NCI-H748 treated with DMSO at 0.1 percent for 48 hours (cell line): ENCODE measurements at places on chromosomes 16 and 17.

- no peak for DNase-seq
Measured at GRCh38 chr16:283033-283805, at the start of gene PDIA2. TSS of gene PDIA2 (plus strand) at chr16:283164. CDS start at chr16:283170, 6 bp downstream.

DNA sequence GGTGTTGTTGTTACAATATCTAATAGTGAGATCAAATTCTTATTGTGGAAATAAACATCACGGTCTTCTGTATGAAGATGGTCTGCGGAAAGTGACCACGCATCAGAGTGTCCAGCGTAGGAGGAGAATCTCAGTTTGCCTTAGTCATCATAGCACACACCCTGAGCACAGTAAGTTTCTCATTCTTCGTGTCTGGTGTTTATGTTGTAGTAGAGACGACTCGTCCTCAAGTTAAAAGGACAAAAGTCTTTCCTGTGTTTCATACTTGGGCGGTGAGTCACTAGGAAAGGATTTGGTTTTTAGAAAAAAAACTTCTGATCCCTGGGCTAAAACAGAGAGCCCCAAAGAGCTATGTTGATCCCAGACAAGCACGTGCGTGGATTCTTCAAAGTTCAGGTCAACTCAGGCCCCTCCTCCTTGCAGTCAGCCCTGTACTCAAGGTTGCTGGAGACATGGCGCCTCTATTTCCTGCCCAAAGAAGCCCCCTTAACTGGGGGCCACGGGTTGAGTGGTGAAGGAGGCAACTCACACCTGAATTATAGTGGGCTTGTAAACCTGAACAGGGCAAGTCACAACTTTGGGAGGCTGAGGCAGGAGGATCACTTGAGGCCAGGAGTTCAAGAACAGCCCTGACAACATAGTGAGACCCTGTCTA, 170.4 kb downstream of the ZFHX3 start:
- no peak for DNase-seq

DNA sequence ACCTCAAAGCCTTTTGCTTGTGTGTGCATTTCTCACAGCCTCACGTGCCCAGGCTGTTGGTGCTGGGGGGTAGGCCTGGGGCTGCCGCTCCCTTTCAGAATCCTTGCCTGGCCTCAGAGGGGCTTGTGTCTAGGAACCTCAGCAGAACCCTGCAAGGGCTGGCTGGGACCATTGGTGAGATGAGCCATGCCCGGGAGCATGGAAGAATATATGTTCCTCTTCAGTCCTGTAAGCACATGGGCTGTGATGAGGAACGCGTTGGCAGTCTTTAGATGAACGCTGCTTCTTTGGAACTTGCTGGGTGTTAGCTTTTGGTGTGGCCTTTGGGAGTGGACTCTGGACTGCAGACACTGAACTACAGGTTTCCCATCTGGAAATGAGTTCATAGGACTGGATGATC, 32.0 kb upstream of the SLC5A10 start:
- no peak for DNase-seq

DNA sequence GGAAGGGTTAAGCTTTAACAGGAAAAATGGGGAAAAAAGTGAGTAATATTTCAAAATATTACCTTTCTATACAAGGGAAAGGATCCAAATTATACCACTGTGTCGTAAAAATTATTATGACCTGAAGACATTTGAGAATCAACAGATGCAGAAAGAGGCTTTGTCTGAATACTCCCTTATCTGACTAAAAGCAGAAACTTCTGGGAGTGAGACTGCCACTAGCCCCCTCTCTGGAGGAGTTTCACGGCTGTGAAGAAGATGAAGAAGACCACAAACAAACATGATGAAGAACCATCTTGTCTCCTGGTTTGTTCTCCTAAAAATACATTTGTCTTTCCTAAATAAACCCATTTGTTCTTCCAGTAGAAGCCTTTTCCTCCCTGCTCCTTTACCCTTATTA, 29.4 kb downstream of the CNTROB start:
- no peak for DNase-seq

- no peak for DNase-seq
Measured at GRCh38 chr17:71063127-71063526, 893.8 kb downstream of the KCNJ2 start.

DNA sequence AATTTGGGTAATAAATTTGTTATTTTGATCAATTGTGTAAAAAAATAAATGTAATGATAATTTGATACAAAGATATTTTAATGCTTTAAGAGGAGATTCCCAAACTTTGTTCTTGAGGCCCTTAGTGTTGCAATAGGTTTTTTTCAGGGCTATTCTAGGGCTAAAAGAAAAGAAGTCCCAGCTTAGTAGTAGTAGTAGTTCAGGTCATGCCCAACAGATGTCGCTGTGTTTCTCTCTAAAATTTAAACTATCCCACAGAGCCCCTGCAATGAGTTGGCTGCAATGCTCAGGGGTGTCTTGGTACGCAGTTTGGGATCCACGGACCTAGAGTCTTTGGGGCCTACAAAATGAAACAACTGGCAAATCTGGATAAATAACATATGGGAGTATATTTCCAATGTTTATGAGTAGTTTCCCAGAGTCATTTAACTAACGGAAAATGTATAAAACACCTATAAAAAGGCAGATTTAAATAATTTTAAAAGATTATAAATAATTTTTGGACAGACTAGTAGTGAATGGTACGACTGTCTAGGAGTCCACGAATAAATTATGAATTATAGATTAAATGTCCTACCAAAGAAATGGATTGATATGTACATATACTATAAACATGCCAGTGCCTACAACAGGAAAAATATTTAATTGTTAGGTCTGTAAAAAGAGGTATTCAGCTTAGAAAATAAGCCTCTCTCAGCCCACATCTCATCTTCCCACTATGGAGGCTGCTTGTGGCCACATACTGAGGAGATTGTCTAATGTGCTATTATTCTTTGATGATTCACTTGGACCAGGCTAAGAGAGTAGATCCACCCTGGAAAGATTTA, 228.5 kb upstream of the PMFBP1 start:
- DNase-seq, result peak; percentile 32

DNA sequence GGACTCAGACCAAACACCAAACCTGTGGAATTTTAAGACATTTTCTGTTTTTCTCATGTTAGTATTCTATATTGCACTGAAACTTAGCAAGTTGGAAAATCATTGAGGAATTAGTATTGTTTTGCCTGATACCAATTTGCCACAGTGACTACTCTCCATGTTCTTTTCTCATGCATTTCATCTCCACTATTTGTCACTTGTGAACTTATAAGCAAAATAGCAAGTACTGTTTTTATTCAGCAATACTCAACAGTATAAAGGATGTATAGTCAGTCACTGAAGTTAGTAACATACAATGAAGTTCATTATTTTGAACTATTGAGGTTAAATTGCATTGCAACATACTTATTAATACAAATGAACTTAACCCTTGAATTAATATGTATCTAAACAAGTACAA, 5.8 kb upstream of the VPS35L start:
- DNase-seq, result no peak

- no peak for DNase-seq
Measured at GRCh38 chr16:424623-425081, 797 bp upstream of the RAB11FIP3 start.

DNA sequence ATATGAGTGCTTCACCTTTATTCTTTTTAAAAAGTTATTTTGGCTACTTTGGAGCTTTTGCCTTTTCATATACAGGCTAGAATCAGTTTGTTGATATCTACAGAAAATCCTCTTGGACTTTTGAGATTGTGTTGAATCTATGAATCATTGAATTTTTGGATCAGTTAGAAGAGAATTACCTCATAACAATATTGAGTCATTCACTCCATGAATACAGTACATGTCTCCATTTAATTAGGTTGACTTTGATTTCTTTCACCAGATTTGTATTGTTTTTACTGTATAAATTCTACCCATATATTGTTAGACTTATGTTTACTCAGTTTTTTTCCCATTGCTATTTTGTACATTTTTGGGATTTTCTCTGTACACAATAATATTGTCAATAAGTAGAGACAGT, 54.4 kb downstream of the TAOK1 start:
- no peak for DNase-seq

GRCh38 chr17:83062818-83063671, 16.4 kb upstream of the METRNL start:
- DNase-seq, result no peak

DNA sequence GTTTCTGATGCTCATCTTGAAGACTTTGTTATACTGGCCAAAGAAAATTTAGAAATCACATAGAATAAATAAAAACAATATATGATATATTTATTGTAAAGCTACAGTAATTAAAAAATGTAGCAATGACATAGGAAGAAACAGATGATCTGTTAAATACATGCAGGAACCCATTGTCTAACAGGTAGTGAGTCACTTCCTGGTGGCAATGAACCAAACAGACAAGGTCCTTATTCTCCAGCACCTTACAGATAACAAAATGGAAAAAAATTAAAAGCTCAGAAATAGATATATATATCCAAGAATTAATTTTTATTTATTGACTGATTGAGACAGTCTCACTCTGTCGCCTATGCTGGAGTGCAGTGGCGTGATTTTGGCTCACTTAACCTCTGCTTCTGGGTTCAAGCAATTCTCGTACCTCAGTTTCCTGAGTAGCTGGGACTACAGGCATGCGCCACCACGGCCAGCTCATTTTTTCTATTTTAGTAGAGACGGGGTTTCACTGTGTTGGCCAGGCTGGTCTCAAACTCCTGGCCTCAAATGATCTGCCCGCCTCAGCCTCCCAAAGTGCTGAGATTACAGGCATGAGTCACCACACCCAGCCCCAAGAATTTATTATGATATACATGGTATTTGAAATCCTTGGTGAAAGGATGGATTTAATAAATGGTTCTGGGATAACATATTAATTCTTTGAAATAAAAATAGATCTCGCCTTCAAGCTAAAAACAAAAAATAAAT, 7.5 kb downstream of the NETO2 start:
- no peak for DNase-seq

GRCh38 chr16:53829186-53829747, 125.3 kb downstream of the FTO start:
- no peak for DNase-seq

DNA sequence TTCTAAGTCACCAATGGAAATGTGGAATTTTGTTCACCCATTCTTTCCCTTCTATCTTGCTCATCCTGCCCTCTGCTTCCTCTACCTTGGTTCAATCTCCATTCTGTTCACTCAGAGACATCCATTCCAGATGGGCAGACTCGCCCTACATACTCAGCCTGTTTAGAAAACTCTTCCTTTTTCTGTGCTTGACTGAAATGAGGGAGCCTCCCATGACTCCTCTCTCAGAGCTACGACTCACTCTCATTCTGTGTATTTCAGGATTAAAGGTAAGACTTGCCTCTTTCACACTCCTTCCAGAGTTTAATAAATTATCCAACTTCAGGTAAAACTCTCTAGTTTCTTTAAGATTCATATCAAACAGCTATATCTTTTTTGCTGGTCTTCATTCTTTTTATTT, 182.8 kb downstream of the HS3ST3A1 start:
- DNase-seq, result no peak

- DNase-seq, result no peak
Measured at GRCh38 chr16:15952265-15952711, 2.9 kb downstream of the ABCC1 start.

- DNase-seq, result no peak
Measured at GRCh38 chr16:51085271-51085670, 65.8 kb downstream of the SALL1 start.

GRCh38 chr16:2013527-2013926, 3.9 kb upstream of the ZNF598 start:
- DNase-seq, result no peak

DNA sequence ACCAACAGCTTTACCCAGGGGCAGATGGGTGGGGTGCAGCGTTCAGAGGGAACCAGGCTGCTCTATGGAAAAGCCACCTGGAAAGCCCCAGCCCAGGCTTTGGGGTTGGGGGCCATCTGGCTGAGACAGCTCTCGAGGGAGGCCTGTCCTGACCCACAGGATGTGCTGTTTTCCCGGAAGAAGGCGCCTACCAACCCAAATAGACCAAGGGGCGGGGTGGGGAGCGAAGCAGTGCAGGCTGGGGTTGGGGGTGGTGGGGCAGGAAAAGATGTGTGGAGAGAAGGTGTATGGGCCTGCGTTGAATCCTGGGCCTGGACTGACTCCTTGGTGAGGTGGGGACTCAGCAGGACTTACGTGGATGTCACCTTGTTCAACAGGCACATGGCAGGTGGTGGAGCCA, 87.9 kb downstream of the N4BP1 start:
- DNase-seq, result no peak

DNA sequence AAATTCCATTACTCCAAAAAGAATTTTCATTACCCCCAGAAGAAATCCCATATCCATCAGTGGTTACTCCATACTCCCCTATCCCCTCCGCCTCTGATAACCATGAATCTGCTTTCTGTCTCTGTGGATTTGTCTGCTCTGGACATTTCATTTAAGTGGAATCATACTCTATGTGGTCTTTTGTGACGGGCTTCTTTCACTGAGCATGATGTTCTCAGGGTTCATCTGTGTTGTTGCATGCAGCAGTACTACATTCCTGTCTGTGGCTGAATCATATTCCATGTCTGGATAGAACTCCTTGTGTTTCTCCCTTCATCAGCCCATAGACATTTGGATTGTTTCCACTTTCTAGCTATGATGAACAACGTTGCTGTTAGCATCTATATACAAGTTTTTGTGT, 59.5 kb upstream of the IRX3 start:
- no peak for DNase-seq

DNA sequence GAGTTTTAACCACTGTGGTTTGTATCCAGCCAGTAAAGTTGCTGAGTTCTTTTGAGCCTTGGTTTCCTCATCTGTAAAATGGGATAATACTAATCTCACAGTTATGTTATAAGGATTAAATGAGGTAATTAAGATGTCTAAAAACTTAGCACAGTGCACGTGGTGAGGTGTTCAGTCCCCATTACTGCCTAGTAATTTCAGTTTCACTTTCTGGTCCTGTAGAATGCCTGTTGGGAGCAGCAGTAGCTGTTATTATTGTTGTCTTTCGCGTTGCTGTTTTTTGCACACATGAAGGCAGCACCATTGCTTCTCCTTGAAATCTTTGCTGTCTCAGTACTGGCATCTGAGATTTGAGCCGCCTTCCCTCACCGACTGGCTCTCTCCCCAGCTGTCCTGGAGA, 182.4 kb downstream of the DNAH9 start:
- DNase-seq, result no peak

DNA sequence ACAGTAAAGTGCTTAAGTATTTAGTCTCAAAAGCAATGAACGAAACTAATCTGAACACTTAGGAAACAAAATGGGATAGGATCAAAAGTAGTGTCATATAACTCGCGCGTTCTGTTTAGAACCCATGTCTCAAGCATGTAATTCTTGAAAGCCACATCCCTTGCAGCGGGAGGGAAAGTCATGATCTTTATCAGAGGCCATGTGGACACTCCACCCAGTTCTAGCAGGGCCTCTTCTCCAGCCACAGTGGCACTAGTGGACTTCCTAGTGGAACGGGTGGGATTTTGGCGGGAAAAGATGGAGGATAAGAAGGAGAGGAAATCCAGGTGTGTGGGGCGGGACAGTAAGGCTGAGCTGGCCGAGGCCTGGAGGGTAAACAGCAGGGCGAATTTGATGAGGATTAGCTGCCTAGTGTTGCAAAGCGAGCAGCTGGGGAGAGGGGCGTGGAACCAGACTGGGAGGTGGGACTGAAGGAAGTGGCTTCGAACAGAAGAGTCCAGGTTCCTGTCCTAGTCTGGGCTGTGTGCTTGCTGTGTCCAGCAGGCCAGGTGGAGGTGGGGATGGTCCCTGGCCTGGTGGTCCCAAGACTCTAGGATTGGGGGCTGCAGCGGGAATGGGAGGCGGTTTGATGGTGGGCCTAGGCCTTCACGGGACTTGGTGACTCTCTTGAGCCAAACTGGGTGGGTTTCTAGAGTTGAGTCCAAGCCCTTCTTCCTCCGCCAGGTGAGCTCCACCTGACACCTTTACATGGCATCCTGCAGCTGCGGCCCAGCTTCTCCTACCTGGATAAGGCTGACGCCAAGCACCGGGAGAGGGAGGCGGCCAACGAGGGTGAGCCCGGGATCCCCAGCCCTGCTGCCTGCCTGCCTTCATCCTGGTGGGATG, 15.9 kb downstream of the POLR3E start:
- DNase-seq, result no peak
